Esophagus squamous epithelium (tissue), 5 donors: ENCODE measurements at places on chromosomes 5 and 9.

GRCh38 chr9:87433853-87434252 is 63.8 kb upstream of the DAPK1 start:
- no peak for DNase-seq

GRCh38 chr9:89817151-89817950 is 212.5 kb downstream of the GADD45G start:
- no peak for DNase-seq

DNA sequence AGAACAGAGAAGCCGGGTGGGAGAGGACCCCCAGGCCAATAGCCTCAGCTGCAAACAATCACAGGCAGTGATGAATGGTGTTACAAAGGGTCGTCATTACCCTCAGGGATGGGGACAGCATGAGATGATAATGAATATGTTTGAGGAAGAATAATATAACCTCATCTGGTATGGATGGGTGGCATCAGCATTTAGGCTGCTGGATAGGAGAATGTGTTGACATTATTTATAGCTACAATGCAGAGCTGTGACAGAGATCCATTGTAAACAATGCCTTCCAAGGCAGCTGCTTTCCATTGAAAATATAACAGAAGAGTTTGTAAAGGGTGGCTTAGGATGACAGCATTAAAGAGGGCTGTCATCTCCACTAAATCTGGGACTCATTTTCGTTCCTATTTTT is 365.5 kb downstream of the KCNN2 start:
- no peak for DNase-seq

GRCh38 chr5:119322312-119322947 is 33.4 kb upstream of the TNFAIP8 start:
- no peak for DNase-seq

DNA sequence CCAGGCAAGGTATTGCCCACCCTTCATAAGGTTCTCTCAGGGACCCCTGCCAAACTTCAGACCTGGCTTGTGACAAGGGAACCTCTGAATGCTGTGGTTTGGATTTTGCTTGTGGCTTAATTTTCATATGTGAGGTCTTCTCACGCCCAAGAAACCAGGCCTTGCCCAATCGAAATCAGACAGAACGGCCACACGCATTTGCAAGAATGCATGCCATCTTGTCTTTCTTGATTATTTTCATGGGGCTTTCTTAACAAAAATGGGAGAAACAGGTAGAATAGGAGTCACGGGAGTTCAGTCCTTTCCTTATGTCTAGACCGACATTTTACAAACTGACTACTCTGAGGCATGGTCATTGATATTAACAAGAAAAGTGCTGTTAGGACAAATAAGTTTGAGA is 170.2 kb upstream of the PAPPA start:
- no peak for DNase-seq

DNA sequence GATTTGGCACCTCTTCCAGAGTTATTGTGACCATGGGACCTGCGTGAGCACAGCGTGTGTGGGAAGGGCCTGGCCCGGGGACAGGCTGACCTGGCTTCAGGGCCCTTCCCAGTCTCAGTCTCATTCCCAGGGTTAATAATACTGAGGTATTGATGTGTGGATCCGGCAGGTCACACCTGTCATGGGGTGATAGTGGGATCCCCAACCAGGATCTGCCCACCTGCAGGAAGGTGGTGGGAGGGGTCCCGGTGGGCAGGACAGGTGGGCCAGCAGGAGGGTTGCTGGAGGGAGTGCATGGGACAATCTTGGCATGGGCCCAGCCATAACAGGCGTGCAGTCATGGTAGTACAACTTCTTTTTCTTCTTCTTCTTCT is 55.4 kb downstream of the COL15A1 start:
- no peak for DNase-seq

DNA sequence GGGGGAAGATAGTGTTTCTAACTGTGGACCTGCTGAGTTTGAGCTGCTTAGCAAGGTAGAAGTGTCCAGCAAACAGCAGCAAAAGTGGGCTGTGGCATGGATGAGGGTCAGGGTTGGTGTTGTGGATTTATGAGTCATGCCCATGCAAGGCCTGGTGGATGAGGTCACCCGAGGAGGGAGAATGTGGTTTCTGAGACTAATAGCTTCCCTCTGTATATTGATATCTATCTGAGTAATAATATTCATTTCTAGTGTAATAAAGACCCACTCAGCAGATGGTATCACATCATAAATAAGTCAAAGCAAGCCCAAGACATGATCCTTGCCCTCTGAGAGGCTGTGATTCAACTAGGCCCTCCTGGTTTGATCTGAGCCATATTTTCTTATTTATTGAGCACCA is 597.8 kb upstream of the CLINT1 start:
- no peak for DNase-seq

DNA sequence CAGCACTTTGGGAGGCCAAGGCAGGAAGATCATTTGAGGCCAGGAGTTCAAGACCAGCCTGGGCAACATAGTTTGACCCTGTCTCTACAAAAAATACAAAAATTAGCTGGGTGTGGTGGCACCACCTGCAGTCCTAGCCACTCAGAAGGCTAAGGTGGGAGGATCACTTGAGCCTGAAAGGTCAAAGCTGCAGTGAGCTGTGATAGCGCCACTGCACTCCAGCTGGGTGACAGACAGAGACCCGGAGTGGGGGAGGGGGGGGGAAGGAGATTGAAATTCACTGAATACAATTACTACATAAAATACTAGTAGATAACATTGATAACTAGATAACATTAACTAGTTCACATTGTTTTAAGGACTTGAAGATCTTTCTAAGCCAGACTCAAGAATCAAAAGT is 345.6 kb downstream of the BNC2 start:
- DNase-seq = no peak

DNA sequence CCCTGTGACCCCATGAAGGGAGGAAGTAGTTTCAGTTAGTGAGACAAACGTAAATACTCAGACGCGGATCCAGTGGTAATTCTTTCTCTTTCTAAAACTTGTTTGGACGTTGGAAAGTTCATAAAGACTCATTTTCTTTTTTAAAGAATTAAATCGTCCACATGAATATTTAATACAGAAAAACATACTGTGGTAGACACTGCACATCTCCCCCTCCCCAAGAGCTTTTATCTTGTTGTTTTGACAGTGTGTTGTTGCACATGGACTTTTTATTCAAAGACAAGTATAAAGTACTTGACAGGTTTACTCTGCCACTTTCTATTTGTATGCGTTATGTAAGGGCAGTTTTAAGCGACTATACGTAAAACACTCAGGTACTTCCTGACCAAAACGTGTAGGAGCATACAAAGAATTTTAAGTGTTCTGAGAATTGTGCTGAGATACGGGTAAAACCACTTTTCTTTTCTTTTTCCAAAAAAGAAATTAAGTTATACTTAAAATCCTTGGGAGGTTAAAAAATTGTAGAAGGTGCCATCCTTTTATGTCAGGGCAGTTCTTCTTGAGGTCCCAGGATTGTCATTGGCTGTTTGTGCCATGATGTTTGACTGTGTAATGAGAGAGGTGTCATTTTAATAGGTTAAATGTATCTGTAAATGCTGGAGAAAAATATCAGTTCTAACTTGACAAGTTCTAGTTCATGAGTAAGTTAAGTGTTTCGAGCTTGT is 1.3 kb downstream of the NIPBL start:
- DNase-seq = no peak

DNA sequence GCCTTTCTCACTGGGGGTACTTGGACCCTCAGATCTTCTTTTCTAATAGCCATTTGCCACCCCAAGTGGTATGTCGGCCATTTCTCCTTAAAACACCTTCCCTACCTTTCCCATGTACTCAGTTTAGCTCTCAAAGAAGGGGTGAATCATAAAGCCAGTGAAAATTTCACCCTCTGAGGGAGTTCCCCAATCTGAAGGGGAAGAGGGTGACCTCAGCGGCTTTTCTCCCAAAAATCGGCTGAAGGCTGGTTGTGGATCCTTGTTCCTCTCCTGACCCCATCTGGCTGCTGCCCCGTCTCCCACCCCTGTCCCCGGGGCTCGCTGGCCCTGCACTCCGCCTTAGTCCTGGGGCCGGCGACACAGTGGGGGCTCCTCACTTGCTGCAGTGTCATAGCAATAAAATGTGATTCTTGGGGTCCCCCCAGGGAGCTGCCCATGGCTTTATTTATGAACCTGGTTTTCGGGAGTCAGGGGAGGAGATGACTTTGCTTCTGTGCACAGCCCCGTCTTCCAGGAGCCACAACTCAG is 17.3 kb upstream of the LTC4S start:
- no peak for DNase-seq

DNA sequence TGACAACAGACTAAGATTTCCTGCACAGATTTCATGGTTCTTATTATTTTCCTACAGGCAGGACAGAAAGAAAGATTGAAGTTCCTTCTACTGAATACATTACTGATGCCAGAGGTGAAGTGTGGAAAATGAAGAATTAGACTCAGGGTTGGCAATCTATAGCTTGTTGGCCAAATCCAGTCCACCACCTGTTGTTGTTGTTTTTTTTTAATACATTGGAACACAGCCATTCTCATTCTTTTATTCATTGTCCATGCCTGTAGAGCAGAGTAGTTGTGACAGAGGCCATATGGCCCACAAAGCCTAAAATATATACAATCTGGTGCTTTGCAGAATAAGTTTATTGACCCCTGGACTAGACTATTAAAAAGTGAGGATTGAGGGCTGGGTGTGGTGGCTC is 5.8 kb upstream of the PLPPR1 start:
- no peak for DNase-seq

- DNase-seq = no peak
Observed at GRCh38 chr5:147509041-147509709, 693 bp downstream of the DPYSL3 start.

GRCh38 chr9:21994556-21995005 is at the start of gene CDKN2B-AS1:
Gene CDKN2B-AS1, plus strand, starts transcription at chr9:21994791.
- DNase-seq = no peak

GRCh38 chr5:132396589-132397031 is 27.1 kb downstream of the SLC22A5 start:
- DNase-seq = no peak

DNA sequence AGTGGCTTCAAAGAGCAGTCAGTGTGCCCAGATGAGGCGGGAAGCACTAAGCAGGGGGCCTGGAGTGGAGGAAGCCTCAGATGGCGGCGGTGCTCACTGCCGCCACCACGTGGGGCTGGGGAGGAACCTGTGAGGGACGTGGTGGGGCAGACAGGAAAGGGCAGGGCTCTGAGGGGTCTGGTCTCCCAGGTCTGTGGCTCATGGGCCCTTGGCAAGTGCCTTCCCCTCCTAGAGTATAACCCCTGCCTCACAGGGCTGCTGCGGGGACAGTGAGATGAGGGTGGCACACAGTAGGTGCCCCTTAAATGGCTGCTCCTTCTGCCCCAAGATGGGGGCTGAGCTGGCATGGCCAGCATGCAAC is 26.6 kb downstream of the NR5A1 start:
- DNase-seq = no peak

DNA sequence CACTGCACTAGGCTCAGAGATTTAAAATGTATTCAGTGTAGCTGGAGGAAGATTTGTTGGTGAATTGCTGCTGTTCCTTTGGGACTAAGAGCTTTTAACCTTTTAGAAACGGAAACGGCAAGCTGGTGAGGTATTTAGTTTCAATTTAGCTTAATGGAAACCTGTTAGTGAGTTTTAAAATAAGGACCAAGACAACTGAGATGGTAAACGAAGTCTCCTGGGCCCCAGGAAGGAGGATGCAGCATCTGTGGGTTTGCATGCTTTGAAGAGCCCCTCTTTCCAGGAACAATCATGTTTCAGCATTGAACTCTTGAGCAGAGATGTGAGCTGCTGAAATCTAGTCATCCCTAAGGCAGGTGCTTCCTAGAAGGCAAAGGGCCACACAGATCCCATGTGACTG is 16.5 kb downstream of the DNAI1 start:
- no peak for DNase-seq

GRCh38 chr5:69504036-69504435 is 11.4 kb downstream of the OCLN start:
- no peak for DNase-seq

- no peak for DNase-seq
Observed at GRCh38 chr5:19959830-19960384, 28.1 kb downstream of the CDH18 start.

DNA sequence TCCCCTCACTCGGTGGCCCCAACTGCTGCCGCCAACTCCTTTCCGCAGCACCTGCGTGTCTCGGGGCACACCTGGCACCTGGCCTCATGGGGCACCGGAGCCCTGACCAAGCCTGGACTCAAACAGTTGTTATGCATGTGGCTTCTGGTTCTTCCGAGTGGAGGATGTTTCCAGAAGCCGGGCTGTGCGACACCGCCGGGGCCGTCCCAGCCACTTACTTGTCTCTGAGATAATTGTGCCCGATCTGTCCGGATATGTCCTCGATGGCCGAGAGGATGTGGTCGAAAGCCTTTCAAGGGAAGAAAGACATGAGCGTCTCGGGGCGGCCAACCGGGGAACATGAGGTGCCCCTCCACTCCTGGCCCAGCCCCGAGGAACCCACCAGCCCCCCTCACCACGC is 38.4 kb downstream of the EXOC3 start:
- no peak for DNase-seq

DNA sequence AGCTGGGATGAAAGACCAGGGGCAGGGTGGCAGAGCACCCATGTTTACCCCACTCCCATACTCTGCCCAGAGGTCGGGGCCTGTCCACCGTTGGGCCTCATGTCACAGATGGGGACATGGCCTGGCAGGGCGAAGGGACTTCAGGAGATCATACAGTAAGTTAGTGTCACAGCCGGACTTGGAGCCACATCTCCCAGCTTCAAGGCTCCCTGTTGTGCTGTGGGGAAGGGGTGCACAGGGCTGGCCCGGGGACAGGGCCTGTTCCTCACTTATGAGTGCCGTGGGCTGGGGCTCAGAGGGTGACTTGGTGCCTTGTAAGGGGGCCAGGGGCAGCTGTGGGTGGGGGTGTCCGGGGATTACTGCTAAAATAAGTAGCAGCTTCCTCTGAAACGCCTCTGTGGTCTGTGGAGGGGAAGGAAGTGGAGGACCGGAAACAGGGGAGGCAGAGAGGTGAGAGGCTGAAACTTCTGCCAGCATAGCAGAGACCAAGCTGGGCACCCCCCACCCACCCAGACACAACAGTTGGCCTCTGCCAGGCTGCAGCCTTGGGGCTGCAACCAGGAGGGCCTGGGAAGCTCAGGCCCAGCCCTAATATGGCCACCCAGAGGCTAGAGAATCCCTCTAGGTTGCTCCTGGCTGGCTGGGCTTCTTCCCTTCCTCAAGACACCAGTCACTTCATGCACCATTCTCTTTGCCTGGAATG is 41.1 kb upstream of the NEK6 start:
- DNase-seq = no peak

- DNase-seq = no peak
Observed at GRCh38 chr5:149485655-149486615, 65.3 kb downstream of the CSNK1A1 start.

DNA sequence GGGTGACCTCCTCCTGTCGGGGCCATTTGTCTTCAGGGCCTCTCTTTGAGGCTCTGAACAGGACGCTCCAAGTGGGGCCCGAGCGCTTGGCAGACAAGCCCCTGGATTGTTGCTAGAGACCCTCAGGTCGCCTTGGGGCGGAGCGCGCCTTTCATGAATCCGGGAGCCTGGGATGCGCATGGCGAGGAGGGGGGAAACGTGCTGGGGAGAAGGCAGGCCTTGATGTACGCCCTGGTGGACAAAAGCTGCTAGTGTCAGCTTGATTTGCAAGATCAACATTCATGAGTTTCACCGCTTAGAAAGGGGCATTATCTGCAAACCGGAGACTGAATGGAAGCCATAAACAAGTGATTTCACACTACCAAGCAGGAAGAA is 226.3 kb downstream of the SMARCA2 start:
- no peak for DNase-seq
